ENCODE measurements at places on chromosomes 12 and 14. TPM values are rescaled to one million over a fixed set of nuclear protein-coding genes. Genes with fewer than 3 reads are reported as not detected.

- H3K27me3 ChIP-seq, result no peaks in the 10 kb centered on the region
- no peaks in the 10 kb centered on the region for H3K4me1 ChIP-seq
- no peak overlapping the region for H3K4me3 ChIP-seq
- no peak for DNase-seq
- no peak overlapping the region for H3K27ac ChIP-seq
- H3K36me3 ChIP-seq, result no peaks in the 10 kb centered on the region
Observed at GRCh38 chr12:33245434-33245833, 194.2 kb downstream of the SYT10 start.

DNA sequence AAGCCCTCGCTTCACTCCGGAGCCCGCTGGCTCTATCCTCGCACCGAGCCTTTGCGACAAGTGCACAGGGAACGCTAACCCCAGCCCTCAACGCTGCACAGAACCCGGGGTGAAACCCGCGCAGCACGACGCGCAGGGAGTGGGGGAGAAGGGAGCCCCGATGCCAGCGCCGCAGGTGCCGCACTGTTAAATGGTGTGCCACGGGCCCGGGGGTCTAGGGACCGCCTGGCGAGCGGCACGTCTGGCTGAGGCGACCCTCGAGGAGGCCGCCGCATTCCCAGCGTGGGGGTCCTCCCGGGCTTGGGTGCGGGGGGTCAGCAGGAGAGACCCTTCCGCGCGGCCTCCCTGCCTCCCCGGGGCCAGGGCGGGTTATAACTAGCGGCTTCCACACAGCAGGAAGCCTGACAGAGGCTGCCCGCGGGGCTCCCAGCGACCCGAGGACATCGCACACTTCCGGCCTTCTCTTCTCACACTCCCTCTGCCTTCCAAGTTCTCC is 23.8 kb upstream of the LRTM2 start:
- H3K4me3 ChIP-seq, result peak overlapping the region; percentile 47
- H3K27me3 ChIP-seq, result peaks cover 6% of the 10 kb centered on the region
- H3K27ac ChIP-seq, result peak overlapping the region; percentile 51
- peaks cover 35% of the 10 kb centered on the region for H3K4me1 ChIP-seq
- no peaks in the 10 kb centered on the region for H3K36me3 ChIP-seq
- peak; percentile 34 for DNase-seq

DNA sequence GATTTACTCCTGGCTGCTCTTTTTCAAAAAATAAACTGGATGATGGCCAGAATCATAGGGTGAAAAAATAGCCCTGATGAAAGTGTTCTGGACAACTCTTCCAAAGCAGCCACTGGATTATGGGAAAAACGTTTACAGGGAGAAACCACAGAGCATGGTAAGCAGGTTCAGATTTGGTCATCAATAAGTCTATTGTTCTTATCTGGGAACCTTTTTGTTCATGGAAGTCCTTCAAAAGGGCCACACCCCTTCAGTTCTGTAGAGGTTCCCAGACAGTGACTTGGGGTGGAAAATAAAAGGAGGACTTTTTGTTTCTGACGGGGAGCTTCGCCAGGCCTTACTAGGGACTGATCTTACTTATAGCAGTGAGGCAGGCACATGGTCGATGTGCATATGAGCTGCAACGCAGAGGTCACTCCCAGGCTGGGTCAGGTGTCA is 117.4 kb upstream of the SLC38A2 start:
- no peaks in the 10 kb centered on the region for H3K36me3 ChIP-seq
- no peak overlapping the region for H3K4me3 ChIP-seq
- no peaks in the 10 kb centered on the region for H3K27me3 ChIP-seq
- DNase-seq, result no peak
- H3K4me1 ChIP-seq, result no peaks in the 10 kb centered on the region

- H3K27me3 ChIP-seq, result no peaks in the 10 kb centered on the region
- peak overlapping the region; percentile 89 for H3K4me3 ChIP-seq
- DNase-seq, result peak; percentile 93
- peaks cover 19% of the 10 kb centered on the region for H3K4me1 ChIP-seq
- peak overlapping the region; percentile 99 for H3K27ac ChIP-seq
Observed at GRCh38 chr12:124940393-124941169, 26.1 kb upstream of the UBC start.

DNA sequence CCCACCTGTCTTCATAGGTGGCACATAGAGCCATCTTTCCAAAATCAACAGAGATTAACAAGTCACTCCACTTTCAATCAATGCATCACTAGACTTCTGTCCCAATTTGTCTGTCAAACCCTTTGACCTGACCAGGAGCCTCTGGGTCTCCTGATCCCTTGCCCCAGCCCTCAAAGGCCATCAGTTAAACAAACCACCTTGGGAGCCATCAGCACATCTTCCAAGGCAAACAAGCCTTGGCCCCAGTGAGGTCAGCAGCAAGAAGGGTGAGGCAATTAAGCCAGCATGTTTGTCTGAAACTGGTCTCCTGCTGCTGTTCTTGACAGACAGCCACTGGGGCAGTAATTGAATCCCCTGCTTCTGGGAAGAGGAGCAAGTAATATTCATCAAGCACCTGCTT is 742.8 kb upstream of the TBX3 start:
- DNase-seq, result no peak
- H3K27ac ChIP-seq, result no peak overlapping the region
- no peak overlapping the region for H3K4me3 ChIP-seq
- H3K36me3 ChIP-seq, result no peaks in the 10 kb centered on the region
- H3K27me3 ChIP-seq, result no peaks in the 10 kb centered on the region

GRCh38 chr12:83172441-83172840 is 485.7 kb downstream of the TMTC2 start:
- H3K36me3 ChIP-seq, result no peaks in the 10 kb centered on the region
- no peaks in the 10 kb centered on the region for H3K27me3 ChIP-seq
- no peaks in the 10 kb centered on the region for H3K4me1 ChIP-seq
- H3K4me3 ChIP-seq, result no peak overlapping the region
- no peak for DNase-seq

DNA sequence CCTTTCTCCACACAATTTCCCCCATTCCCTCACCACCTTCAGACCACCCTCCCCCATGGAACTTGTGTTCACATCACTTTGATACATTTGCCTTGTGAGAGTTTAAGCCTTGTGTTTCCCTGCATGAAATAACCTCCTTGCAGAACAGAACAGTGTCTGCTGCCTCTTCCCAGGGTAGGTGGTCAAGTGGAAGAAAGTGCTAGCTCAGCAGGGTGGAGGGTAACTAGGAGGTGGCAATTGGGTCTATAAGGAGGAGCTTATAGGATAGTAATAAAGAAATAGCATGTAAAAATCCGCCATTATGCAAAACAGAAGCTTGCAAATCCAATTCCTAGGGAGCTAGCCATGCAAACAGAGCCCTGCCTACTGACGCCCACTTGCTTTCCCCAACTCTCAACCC is 13.9 kb upstream of the KRT8 start:
- no peak overlapping the region for H3K27ac ChIP-seq
- H3K4me3 ChIP-seq, result no peak overlapping the region
- H3K4me1 ChIP-seq, result peaks cover 5% of the 10 kb centered on the region
- DNase-seq, result no peak
- no peaks in the 10 kb centered on the region for H3K36me3 ChIP-seq

- no peaks in the 10 kb centered on the region for H3K36me3 ChIP-seq
- H3K27ac ChIP-seq, result no peak overlapping the region
- H3K27me3 ChIP-seq, result no peaks in the 10 kb centered on the region
- H3K4me1 ChIP-seq, result peaks cover 36% of the 10 kb centered on the region
Observed at GRCh38 chr12:54394281-54394719, 9.8 kb upstream of the ZNF385A start.

DNA sequence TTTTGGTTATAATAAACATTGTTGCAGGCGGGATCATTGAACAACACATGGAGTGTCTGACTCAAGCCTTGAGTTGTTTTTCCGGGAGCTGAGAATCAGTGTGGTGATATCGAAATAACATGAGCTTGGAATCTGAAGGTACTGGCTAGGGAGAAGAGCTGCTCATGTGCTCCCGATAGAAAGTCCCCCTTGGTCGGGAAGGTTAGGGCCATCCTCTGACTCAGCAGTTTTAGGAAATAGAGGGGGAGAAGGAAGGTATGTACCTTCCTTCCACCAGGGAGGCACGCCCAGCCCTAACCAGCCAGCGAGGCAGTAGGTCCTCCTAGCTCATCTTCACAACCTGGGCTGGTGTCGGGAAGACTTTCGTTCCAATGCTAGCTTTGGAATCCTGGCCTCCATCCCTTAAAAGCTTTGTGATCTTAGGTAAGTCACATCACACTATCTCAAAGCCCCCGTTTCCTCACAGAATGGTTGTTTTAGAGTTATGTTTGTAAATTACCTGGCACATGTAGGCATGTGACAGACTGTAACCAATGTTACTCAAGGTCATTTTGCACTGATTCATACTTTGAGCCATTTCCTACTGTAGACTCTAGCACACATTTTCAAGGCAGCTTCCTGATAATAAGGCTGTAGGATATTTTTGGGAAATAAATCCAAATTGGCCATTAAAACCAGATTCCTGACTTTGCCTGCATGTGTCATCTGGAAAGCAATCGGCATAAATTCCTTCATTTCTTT is 1.9 kb upstream of the RAB35 start:
- peaks cover 9% of the 10 kb centered on the region for H3K36me3 ChIP-seq
- no peak overlapping the region for H3K27ac ChIP-seq
- no peaks in the 10 kb centered on the region for H3K27me3 ChIP-seq
- no peak for DNase-seq
- H3K4me1 ChIP-seq, result peaks cover 19% of the 10 kb centered on the region

DNA sequence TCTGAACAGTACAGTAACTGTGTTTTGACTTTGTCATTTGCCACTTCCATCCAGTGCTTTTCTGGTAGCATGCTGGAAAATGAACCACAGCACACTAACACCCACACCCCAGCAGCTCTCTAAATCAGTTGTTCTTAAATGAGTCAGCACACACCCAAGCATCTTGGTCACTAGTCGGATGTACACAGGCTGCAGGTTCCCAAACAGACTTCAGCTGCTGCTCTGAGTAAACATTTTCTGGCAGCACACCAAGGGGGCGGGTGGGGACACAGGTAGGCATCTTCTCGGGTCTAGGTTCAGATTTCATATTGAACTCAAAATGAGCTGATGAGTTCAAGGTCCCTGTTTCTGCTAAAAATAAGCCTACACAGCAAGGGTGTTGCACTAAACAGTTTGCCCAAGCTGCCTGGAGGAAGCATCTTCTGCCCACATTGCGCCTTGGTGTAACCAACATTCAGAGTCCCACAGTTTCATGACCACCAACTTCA is 39.8 kb downstream of the IFNG start:
- H3K27me3 ChIP-seq, result no peaks in the 10 kb centered on the region
- no peak for DNase-seq
- no peaks in the 10 kb centered on the region for H3K36me3 ChIP-seq
- no peak overlapping the region for H3K27ac ChIP-seq

DNA sequence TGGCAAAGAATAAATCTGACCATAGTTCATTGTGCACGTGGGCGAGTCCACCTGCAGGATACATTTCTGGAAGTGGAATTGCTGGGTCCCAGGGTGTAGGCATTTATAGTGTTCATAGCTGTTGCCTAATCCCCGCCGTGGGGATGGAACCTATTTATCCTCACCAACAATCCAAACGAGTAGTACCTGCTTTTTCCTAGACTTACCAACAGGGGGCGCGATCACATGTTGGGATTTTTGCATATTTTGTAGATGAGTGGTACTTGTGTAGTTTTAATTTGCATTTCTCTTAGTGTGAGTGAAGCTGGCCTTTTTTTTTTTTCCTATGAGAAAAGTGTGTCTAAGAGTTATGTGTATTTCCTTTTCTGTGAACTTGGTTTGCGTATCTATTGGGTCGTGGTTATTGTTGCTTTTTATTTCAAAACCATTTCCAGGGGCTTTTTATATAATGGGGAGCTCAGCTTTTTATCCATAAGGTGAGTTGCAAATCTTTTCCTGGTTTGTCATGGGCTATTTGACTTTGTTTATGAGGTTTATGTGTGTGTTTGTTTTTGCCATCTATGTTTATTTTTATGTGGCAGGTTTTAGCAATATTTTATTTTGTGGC is 67.2 kb downstream of the CCDC92 start:
- DNase-seq, result peak; percentile 61
- peaks cover 4% of the 10 kb centered on the region for H3K36me3 ChIP-seq
- no peak overlapping the region for H3K27ac ChIP-seq
- H3K27me3 ChIP-seq, result no peaks in the 10 kb centered on the region
- H3K4me1 ChIP-seq, result peaks cover 16% of the 10 kb centered on the region

- peaks cover 22% of the 10 kb centered on the region for H3K36me3 ChIP-seq
- no peak for DNase-seq
- H3K4me3 ChIP-seq, result no peak overlapping the region
- peaks cover 76% of the 10 kb centered on the region for H3K4me1 ChIP-seq
- H3K27ac ChIP-seq, result no peak overlapping the region
Observed at GRCh38 chr12:131833288-131833895, 5.2 kb downstream of the MMP17 start.

DNA sequence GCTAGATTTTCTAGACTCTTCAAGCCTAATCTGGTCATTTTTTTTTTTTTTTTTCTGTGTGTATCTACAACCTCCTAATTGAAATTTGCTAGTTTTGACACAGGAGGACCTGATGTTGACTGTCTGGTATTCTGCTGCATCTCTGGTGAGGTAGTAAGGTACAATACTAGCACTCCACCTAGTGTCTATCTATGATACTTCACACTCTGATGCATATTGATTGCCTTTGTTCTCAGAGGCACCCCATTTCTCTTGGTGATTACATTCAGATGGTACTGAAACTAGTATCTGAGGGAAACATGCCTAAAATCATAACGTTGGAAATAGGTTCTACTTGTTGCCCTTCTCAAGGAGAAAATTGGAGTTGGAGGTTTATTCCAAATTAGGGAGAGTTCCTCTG is 930.5 kb upstream of the NOVA1 start:
- H3K4me1 ChIP-seq, result no peaks in the 10 kb centered on the region
- no peak overlapping the region for H3K4me3 ChIP-seq
- DNase-seq, result no peak

DNA sequence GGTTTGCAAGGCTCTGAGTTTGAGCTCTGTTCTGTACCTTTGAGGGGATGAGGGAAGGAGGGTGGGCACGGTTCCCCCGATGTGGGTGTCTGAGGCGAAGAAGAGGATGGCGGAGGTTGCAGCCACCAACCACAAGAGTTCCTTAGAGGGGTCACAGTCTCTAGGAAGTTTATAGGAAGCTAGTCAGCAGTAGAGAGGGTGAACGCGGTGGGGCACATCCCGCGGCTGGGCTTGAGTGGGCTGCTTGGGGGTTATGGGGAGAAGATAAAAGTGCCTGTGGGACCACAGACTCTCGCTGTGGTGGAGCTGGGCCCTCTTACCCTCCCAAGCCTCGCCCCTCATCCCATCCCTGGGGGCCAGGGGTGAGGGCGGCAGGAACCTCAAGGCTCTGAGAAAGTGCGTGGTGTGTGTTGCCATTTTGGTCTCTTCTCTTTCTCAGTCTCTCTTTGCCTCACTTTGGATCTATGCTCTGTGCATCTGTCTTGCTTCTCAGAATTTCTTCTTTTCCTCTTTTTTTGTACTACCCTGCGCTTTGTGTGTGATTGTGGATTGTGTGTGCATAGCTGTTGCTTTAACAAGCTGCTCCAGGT is 2.7 kb downstream of the CD4 start:
- peaks cover 17% of the 10 kb centered on the region for H3K4me1 ChIP-seq
- no peak for DNase-seq
- no peaks in the 10 kb centered on the region for H3K36me3 ChIP-seq
- no peaks in the 10 kb centered on the region for H3K27me3 ChIP-seq
- peak overlapping the region; percentile 17 for H3K27ac ChIP-seq

Gene TAS2R7
- total RNA-seq, result 0.33 TPM

Gene GLS2
- total RNA-seq, result 10.5 TPM

Gene TIGAR
- total RNA-seq, result 12.7 TPM

Gene KRT6C
- not detected for total RNA-seq

Data from spinal cord (tissue), 10 donors.